Renal pelvis (tissue), 12 donors: ENCODE measurements at places on chromosomes 16 and 17.

DNA sequence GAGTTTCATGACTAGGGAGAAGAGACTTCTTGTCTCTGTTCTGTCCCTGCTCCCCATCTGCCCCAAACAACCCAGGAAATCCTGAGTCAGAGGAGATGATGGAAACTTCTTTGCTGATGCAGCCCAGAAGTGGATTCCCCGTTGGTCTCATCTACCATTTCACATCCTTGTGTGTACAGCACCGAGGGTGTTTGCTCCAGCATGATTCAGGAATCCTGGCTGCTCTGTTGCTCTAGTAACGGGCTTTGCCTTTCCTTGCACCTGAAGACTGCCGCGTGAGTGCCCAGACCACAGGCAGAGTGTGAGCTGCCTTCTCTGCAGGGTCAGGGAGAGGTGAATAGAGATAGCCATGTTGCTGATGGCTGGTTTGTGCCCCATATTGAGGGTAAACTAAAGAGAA is 408.4 kb downstream of the CPPED1 start:
- DNase-seq, result no peak

- DNase-seq, result no peak
Observed at GRCh38 chr17:78672005-78672404, 94.8 kb upstream of the DNAH17 start.

GRCh38 chr16:16817196-16817595 is 438.3 kb downstream of the NPIPA7 start:
- DNase-seq, result no peak

- DNase-seq, result no peak
Observed at GRCh38 chr17:59825533-59826322, 67.0 kb downstream of the TUBD1 start.

DNA sequence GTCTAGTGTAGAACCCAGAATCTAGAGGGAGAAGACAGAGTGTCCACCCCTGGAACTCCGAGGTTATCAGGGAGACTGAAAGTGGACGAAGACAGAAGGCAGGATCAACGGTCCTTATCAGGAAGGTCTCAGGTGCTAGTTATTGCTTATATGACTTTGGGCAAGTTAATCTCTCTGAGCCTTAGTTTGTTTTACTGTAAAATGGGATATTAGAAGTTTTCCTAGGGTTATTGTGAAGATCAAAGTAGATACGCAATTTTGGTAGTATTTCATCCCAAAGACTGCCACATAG is 1.2 kb downstream of the RNF167 start:
- DNase-seq, result no peak
